NCI-H774 (cell line): ENCODE measurements at places on chromosomes 11 and 22.

DNA sequence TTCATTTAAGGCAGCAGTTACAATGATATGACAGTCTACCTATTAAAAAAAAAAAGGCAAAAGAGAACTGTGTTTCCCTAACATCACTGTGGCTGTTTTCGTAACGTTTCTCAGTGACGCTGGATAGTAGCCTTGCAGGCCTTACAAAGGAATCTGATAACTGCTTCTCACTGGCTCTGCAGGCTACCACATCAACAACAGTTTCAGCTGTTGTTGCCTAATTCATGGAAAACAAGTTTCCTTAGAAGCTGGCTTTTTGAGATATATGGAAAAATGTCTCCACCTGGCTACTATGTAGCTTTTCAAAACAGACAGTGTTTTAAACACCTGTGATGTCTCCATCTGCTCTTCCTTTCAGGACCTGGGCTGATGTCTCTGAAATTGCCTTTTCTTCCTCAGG, 3.8 kb downstream of the OR51V1 start:
- no peak for DNase-seq

DNA sequence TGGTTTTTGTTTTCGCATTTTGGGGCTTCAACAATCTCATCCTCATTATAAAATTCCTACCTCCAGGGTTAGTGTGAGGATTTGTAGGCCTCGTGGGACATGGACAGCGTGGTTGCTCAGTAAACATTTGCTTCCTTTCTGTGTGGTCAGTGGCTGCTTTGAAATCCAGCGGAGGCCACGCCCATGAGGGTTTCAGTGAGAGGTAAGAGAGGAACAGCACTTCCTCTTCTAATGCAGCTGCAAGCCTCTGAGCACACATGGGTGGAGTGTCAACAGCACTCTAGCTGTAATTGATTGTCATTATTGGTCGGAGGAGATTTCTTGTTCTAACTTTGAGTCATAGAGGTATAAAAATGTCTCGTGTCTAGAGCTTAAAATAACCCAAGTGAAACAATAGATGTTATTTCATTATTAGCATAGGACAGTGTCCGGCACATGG, 6.0 kb upstream of the ARHGAP42 start:
- peak; percentile 89 for DNase-seq

DNA sequence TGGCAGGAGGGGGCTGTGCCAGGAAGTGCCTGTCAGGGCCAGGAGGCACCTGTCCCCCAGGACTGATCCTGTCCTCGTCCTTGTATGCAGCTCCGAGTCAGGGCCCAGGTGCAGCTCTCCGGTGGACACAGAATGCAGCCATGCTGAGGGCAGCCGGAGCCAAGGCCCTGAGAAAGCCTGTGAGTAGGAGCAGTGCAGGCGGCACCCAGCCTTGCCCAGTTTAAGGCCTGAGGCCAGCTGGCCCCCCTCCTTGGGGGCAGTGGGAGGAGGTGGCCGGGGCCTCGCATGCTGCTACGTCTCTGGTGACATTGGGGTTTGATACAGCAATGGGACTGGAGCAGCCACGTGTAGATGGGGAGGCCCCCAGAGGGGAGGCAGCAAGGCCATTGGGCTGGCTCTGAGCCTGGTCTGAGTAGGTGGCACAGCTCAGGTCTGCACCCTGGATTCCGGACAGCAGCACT, 34.9 kb downstream of the SBF1 start:
- no peak for DNase-seq

DNA sequence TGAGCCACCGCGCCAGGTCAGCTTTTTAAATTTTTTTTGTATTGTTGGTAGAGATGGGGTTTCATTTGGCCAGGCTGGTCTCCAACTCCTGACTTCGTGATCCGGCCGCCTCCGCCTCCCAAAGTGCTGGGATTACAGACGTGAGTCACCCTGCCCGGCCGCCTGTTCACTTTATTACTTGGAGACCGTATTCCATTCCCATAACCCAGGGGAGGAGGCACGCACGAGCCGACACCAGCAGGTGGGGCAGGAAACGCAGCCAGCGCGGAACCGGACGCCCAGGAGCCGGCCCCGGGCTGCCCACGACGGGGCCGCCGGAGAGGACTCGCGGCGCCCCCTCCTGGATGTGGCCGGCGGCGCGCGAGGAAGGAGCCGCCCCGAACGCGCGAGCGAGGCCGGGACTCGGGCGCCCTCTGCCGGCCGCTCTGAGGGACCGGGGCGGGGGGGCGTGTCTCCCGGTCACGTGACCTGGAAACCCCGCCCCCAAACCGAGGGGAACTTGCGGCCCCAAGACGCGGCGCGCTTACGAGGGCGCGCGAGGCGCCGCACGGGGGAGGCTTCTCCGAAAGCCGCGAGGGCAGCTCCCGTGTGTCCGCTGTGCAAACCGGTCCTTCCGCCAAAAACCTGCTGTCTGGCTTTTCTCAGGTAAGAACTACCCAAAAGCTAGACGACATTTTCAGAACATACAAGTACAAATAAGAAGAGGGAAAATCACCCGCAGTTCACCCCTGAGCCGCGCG, 11.6 kb upstream of the RNH1 start:
- DNase-seq: no peak

GRCh38 chr11:12667646-12668045, 6.6 kb upstream of the TEAD1 start:
- DNase-seq: no peak

GRCh38 chr11:69013009-69013951, at the start of gene MRGPRF:
TSS of gene MRGPRF (minus strand) at chr11:69013246. CDS start at chr11:69009901, 3,345 bp downstream.
- DNase-seq: no peak

DNA sequence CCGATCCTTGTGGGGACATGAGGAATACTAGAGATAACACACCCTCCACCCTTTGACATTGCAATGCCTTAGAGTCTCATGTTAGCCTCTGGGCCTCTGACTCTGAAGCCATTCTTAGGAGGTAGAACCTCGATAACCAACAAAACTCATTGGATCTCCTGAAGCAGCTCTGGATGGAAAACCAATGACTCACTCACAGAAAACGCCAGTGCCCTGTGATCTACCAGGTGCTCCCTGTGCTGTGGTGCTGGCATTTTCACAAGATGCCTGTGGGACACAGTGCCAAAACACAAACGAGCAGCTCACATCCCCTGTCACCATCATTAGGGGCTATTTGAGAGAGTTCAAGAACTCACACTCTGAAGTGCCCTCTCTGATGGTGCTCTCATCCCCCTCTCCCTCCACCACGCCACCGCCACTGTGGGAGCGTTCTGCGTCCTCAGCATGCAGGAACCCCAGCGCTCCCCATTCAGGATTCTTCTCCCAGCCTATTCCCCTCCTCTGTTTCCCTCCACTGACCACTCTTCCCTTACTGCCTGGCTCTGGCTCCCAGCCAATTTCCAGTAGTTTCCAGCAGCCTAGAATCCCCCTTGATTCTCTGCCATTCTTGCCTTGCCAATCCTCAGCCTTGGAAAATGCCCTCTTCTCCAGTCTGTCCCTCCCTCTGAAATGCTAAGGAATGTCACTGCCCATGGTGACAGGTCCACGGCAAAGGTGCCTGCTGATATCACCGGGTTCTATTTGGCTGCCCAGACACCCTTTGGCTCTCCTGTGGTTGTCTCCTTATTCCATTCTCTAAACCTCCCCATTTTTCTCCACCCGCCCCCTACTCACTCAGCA, 4.7 kb upstream of the POLD4 start:
- DNase-seq: no peak

GRCh38 chr11:78248191-78248590, 59.5 kb downstream of the USP35 start:
- DNase-seq: no peak

- no peak for DNase-seq
Observed at GRCh38 chr11:35563484-35564244, 38.2 kb upstream of the PAMR1 start.

DNA sequence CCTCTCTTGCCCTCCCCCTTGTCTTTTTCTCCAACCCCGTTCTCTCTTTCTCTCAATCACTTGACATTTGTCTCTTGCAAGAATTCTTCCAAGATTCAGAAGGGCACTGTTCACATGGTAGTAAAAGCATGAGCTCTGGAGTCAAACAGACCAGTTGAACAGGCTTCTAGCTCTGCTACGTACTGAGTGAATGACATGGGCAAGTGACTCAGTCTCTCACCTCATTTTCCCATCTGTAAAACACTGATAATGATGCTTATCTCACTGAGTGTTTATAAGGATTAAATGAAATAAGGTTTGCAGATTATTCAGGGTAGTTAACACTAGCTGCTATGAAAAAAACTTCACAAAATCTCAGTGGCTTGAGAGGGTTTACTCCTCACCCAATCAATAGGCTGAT, 5.9 kb upstream of the IL10RA start:
- DNase-seq: no peak

GRCh38 chr22:47020166-47020565, 257.7 kb downstream of the TBC1D22A start:
- no peak for DNase-seq

DNA sequence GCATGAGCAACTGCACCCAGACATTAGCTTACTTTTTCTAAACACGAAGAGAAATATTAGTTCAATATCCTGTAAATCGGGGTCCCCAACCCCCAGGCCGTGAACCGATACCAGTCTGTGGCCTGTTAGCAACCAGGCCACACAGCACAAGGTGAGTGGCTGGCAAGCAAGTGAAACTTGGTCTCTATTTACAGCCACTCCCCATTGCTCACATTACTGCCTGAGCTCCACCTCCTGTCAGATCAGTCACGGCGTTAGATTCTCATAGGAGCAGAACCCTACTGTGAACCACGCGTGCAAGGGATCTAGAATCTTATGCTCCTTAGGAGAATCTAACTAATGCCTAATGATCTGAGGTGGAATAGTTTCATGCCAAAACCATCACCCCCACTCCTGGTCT, 27.8 kb upstream of the DEPDC7 start:
- no peak for DNase-seq

DNA sequence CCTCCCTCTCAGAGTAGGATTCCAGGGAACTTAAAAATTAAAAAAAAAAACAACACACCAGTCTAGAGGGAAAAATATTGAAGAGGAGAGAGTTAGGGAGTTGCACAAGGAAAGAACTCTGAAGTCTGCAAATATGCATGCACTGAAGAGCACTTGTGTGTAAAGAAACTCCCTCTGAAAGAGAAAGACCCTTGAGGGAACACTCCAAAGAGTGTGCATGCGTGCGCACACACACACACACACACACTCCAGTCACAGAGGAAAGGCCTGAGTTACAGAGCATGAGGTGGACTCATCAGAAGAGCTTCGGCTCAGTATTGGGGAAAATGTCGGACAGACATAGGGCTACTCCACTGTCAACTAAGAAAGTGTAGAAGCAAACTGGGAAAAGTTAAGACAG, 30.1 kb downstream of the GGTLC2 start:
- no peak for DNase-seq

DNA sequence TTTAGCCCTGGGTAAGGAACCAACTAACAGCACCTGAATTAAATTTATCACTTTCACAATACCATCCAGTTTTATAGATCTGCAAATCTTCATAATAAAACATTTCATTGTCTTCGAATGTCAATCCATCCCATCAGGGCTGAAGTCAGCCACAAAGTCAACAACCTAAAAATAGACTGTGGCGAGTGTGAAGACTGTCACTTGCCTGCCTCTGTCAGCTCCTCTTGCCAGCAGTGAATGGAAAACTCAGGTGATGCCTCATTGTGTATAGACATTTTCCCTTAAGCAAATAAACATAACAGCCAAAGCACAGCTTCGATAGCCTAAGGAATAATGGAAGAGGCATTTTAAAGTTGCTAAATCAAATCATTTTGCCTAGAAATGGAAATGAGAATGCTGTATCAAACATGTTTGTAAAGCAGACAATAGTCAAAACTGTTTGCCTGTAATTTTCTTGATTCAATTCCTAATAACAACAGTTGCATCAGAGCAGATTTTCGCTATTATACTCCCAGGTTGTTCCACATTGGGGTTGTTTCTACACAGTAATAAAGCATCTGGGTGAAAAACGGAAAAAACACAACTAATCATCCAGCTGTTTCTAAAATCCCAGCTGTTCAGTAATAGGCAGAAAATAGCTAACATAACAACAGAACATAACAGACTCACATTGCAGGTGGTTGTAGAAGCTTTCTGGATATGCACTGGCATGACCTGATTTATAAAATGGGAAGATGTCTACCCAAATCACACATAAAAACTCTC, 15.7 kb downstream of the KCNA4 start:
- peak; percentile 50 for DNase-seq

DNA sequence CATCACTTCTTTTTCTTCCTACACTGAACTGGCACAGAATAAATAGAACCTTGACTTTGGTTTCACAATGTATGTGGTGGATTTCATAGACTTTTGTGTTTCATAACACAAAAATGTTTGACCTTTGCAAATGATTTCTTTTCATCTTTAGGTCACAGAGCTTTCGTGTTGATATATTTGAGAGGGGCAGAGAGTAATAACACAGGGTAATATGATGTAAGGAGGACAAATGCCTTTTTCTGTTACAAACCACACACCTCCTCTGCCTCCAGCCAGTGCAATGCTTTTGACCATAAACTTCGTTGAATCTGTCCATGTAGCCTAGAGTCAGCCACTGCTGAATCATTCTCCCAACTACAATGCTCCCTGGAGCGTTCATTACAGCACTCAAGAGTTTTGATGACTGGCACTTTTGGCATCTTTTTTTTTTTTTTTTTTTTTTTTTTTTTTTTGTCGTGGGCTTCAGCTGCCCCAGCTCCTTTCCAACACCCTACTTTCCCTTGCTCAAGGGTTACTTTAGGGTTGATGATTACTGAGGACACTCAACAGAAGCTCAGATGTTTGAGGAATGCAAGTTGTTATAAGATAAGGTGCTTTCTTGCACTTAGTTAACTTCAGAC, 11.4 kb upstream of the CAT start:
- DNase-seq: no peak

GRCh38 chr11:57387289-57388030, 3.0 kb downstream of the PRG2 start:
- no peak for DNase-seq

DNA sequence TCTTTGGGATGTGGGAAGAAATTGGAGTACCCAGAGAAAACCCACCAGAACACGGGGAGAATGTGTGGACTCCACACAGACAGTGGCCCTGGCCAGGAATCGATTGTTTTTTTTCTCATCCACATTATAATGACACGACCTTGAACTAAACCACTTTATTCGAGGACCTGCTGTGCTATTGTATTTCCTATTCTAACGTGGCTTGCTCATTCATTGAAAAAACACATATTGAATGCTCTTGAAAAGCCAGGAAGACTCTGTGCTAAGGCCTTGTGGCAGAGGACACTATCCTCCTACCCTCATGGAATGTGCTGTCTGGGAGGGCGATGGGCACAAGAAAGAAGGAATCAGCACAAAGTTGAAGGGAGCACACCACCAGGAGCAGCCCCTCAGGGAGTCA, 9.1 kb upstream of the SREBF2 start:
- DNase-seq: no peak

- no peak for DNase-seq
Observed at GRCh38 chr11:121589946-121590537, 137.3 kb upstream of the SORL1-AS1 start.

GRCh38 chr22:19068784-19069271, 53.4 kb downstream of the DGCR2 start:
- no peak for DNase-seq

GRCh38 chr11:68841718-68842426, at the start of gene CPT1A:
TSS of gene CPT1A (minus strand) at chr11:68841916. CDS start at chr11:68815474, 26,442 bp downstream.
- peak; percentile 82 for DNase-seq

GRCh38 chr11:19929147-19929546, 216.5 kb downstream of the NAV2 start:
- no peak for DNase-seq
